ENCODE measurements at places on chromosomes 7 and 10.

DNA sequence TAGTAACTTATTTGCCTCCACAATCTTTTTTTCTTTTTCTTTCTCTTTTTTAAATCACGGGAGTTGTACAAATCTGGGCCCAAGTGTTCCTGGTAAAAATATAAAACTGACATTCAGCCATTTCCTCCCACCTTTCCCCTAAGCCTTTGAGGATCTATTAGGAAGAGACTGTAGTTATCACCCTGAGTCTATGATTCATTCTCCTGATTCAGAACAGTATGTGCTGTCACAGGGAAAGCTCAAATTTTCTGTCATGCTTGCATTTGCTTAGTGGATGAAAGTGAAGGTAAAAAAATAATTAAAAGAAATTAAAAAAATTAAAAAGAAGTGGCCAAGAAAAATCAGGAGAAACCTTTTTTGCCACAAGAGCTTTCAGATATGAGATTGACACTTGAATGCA, 71.7 kb downstream of the KIF20B start:
- DNase-seq: no peak

- DNase-seq: no peak
Observed at GRCh38 chr7:70701991-70702390, 430.0 kb upstream of the GALNT17 start.

- no peak for DNase-seq
Observed at GRCh38 chr10:73648975-73649829, 6.6 kb downstream of the SYNPO2L start.

GRCh38 chr7:157360483-157361025, 23.8 kb downstream of the DNAJB6 start:
- no peak for DNase-seq

GRCh38 chr7:105336009-105336408, 52.7 kb downstream of the SRPK2 start:
- no peak for DNase-seq

DNA sequence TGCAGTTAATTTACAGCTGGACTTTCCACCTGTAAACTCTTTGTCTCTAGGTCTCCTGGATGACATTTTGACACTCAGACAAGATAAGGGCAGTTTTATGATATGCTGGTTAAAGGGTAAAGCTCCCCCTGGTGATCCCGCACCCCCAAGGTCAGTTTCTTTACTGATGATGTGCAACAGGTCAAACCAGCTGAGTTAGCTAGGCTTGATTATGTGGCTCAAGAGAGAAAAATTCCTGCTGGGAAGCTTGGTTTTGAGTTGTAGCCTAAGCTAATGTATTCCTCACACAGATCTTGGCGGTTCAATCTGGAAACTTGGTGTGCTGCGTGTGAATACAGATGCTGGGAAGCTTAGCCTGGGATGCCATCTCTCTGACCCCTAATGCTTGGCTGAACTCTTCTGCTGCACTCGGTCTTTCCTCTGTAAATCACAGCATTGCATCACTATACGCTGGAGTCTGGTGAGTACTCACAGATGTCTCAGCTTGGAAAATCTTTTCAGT, 11.4 kb upstream of the AKR1D1 start:
- no peak for DNase-seq

DNA sequence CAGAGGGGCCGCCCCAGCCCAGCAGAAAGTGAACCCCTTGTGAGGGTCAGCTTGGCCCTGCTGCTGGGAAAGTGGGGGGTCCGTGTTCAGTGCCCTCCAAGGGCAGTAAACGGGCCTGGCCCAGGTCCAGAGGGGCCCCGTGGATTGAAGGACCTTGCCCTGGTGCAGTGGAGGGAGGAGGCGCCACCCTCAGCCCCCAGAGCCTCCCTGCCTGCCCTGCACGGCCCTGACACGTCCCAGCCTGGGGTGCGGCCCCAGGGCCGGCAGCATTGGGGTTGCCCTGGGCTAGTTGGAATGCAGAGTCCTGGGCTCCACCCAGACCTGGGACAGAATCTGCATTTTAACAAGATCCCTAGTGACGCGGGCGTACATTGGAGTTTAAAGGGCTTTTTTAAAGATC, 42.8 kb upstream of the FOXL3 start:
- no peak for DNase-seq

GRCh38 chr10:120422457-120422856, 34.6 kb upstream of the PLPP4 start:
- DNase-seq: no peak

- no peak for DNase-seq
Observed at GRCh38 chr7:70016044-70016770, 417.9 kb downstream of the AUTS2 start.

DNA sequence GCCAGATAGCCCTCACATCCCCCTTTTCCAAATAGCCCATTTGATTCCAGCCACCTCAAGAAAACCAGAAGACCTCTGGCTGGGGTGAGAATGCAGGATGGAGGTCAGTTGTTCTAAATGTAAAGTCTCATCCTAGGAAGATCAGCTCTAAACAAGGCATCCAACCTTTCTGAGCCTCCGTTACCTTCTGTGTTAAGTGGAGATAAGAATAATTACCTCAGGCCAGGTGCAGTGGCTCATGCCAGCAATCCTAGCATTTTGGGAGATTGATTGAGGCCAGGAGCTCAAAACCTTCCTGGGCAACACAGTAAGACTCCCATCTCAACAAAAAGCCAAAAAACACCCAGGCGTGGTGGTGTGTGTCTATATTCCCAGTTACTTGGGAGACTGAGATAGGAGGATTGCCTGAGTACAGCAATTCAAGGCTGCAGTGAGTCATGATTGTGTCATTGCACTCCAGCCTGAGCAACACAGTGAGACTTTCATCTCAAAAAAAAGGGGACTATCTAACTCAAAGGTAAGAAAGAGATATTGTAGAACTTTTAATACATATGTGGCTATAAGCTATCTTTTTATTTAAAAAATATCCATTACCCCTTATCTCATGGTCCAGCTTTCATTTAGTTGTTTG, 43.5 kb downstream of the PRTFDC1 start:
- no peak for DNase-seq

- DNase-seq: no peak
Observed at GRCh38 chr10:78771808-78772455, 296.8 kb upstream of the ZMIZ1 start.

GRCh38 chr10:14605231-14605925, 169.3 kb downstream of the FAM107B start:
- DNase-seq: no peak

- no peak for DNase-seq
Observed at GRCh38 chr7:122532406-122533269, 166.3 kb downstream of the RNF133 start.

DNA sequence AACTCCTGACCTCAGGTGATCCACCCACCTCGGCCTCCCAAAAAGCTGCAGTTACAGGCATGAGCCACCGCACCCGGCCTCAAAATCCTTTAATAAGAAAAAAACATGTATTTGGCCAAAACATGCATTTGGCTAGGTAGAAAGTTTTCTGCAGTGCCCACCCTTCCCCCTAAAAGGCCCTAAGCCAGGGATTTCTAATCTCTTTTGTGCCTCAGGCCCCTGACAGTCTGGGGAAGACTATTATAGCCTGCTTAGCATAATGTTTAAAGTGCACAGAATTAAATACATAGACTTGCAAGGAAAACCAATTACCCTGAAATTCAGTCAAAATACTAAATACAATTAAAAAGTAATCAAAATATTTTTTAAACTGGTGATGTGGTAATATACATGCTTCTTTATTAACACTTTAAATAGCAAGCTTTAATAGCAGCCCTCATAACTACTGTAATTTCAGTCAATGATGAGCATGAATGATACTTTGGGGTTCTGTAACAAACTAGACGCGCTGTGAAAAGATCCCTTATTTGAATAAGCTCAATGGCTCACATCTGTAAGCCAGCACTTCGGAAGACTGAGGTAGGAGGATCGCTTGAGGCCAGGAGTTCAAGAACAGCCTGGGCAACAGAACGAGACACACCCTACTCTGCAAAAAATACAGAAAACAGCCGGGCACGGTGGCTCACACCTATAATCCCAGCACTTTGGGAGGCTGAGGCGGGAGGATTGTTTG, 29.9 kb downstream of the SPDYE6 start:
- DNase-seq: no peak

GRCh38 chr7:75900617-75901315, 14.2 kb upstream of the POR start:
- DNase-seq: no peak

DNA sequence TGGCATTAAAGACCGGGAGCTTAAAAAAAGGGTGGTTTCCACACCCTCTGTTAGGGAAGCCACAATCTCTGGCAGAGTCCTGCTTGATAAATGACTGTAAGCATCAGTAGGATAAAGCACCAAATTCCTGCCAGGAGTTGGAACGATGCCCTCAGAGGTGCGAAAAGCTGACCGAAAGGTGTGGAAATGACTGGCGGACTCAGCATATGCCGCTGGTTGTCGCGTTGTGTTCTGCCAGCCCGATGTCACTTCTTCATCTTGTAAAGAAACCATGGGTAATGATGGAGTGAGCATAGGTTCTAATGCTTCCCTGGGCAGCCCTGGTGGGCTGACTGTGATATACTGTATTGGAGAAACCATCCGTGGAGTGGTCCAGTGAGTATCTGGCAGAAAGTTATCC, 62.4 kb downstream of the KIAA1549 start:
- no peak for DNase-seq

GRCh38 chr10:116791241-116791640, 48.9 kb upstream of the HSPA12A start:
- no peak for DNase-seq

DNA sequence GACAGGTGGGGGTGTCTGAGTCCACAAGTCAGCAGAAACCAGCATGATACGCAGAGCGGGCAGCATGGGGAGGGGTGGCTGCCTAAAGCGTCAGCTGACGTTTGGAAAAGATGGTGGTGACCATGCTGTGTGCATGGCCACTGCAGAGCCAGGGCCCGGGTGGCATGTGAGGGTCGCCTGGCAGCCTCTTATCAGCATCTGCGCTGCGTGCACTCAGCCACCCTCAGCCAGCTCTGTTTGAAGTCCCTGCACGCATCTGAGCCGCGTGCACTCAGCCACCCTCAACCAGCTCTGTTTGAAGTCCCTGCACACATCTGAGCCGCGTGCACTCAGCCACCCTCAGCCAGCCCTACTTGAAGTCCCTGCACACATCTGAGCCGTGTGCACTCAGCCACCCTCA, 61.5 kb downstream of the WDR37 start:
- DNase-seq: no peak

GRCh38 chr10:76149182-76149581, 717.8 kb downstream of the LRMDA start:
- DNase-seq: no peak

GRCh38 chr10:5942001-5942400, 35.3 kb downstream of the IL15RA start:
- no peak for DNase-seq

GRCh38 chr7:133196856-133197612, 55.8 kb upstream of the EXOC4 start:
- DNase-seq: no peak

GRCh38 chr7:68205826-68206225, 1209.2 kb downstream of the TYW1 start:
- no peak for DNase-seq

GRCh38 chr7:2409745-2410414, 6.5 kb downstream of the CHST12 start:
- no peak for DNase-seq

- DNase-seq: no peak
Observed at GRCh38 chr10:71737001-71737833, 17.6 kb upstream of the C10orf105 start.

DNA sequence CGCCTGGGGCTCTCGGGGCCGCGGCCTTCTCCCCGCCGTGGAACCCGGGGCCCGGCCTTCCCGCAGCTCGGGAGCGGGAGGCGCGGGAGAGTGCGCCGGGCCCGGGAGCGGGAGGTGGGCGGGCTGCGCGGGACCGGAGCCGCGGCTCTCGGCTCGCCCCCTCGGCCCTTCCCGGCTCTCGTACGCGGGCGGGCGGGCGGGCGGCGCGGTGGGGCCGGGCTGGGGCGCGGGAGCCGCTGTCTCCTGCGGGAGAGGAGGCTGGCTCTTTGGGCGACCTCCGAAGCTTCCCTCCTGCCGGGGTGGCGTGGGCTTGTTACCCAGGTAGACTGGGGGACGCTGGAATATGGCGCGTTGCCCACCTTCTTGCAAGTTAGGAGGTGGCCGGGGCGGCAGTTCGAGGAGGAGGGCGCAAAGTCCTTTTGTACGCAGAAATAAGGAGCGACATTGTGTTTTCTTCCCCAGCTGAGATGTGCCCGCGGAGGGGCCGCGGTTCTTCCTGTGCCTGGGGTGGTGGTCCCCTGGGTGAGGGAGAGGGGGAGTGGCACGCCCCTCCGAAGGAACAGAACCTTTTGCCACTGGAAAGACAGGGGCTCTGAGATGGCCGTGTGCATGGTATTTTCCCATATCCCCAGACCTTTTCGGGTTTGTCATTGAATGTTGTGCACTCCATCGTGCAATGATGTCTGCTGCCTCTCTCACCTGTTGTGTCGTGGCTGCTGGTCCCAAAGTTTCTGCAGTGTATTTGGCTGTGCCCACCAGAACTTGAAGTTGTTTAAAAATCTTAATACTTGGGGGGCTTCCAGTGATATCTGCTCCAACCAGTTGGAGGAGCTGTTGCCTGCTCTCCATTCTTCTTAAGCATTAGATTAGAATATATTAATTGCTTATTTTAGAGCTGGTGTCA, 844 bp downstream of the NRF1 start:
- DNase-seq: peak; percentile 18

DNA sequence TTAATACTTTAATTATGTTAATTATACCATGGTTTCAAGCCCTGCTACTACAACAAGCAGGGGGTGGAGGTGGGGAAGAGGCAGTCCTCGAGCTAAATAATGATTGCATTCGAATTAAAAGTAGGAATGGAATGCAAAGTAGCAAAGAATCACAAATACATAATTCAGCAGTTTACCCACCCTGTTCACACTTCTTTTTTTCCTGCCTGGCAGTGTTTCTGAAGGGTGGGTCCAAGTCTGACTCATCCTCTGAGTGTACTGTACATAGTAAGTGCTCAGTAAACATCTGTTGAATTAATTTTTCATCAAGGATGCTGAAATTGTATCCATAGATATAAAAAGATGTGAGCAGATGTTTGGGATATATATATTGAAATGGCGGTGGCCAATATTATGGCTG, 778.8 kb downstream of the LRMDA start:
- no peak for DNase-seq

DNA sequence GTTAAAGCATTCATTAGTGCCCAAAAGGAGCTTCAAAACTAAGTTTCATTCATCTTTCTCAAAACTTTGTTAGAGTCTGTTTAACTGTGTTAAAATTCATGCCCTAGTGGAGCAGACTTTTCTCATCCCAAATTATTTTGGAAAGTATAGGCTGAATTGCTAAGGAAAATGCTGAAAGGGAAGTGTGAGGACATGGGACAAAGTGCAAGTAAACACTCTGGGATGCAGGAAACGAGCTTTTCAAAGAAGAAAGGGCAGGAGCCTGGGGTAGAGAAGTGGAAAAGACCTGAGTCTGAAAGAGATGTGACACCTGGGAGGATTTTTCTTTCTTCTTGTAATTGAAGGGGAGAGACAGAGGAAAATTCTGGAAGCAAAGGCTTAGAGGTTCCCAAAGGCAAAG, 93.1 kb upstream of the ANKRD1 start:
- DNase-seq: no peak

GRCh38 chr10:18056583-18056982, 83.6 kb upstream of the CACNB2 start:
- DNase-seq: no peak

All from activated T-helper 1 cell treated with anti-CD3 and anti-CD28 coated beads, Interleukin-2, amount 50 U/mL, for 16 hours (primary cell).